Activated CD4-positive, alpha-beta T cell treated with anti-CD3 and anti-CD28 coated beads, Interleukin-2, amount 10 ng/mL, durations not matched to agents 24 days and 14 days (primary cell): ENCODE measurements at places on chromosomes 5 and 9. TPM values are rescaled to one million over a fixed set of nuclear protein-coding genes. Genes with fewer than 3 reads are reported as not detected.

GPSM1 gene
- total RNA-seq: 19.2 and 20.5 TPM in 2 replicates

- no peaks in the 10 kb centered on the region for H3K27me3 ChIP-seq
- no peak overlapping the region for H3K4me3 ChIP-seq
- no peak for DNase-seq
Observed at GRCh38 chr5:162196351-162196750, 128.8 kb downstream of the GABRG2 start.

DNA sequence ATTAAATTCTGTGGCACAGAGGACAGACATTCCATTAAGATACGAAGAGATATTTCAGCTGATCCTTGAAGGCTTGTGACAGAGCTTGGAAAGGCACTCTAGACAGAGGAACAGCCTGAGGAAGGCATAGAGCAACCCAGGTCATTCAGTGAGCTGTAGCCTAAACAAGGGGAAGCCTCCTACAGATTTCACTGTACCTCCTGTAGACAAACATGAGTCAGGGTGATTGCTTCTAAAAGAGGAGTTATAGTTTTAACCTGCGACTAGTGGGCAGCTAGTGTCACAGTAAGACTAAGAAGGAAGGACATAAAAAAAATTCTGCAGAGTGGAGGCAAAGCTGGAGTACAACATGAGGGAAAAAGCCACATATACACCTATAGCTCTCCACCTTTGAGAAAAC is 43.5 kb upstream of the ANKDD1B start:
- H3K27ac ChIP-seq: peak overlapping the region; percentile 98
- peaks cover 42% of the 10 kb centered on the region for H3K36me3 ChIP-seq
- H3K4me3 ChIP-seq: peak overlapping the region; percentile 84
- DNase-seq: peak; percentile 61
- H3K4me1 ChIP-seq: peaks cover 39% of the 10 kb centered on the region

GRCh38 chr9:16207161-16207560 is 654.3 kb downstream of the CCDC171 start:
- no peaks in the 10 kb centered on the region for H3K36me3 ChIP-seq
- no peaks in the 10 kb centered on the region for H3K27me3 ChIP-seq
- H3K4me3 ChIP-seq: peak overlapping the region; percentile 31
- H3K27ac ChIP-seq: no peak overlapping the region
- DNase-seq: peak; percentile 58
- peaks cover 4% of the 10 kb centered on the region for H3K4me1 ChIP-seq

DNA sequence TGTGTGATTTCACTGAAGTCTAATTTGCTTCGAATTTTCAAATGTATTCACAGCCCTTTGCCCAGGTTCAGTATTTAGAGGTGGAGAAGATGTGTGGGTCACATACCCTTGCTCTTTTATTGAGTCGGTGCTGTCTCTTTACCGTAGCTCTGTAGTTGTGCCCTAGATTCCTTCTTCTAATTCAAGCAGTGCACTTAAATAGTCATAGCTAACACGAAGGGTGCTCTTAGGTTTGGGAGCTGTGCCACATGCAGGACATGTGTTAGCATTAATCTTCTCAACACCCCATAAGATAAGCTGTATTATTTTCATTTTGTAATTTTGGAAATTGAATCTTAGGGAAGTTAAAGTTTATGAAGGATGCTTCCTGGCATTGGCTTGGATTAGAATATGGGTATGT is 293.3 kb downstream of the MAST4 start:
- DNase-seq: no peak
- peaks cover 17% of the 10 kb centered on the region for H3K4me1 ChIP-seq
- no peak overlapping the region for H3K4me3 ChIP-seq
- H3K27me3 ChIP-seq: peaks cover 13% of the 10 kb centered on the region
- H3K36me3 ChIP-seq: peaks cover 9% of the 10 kb centered on the region

DNA sequence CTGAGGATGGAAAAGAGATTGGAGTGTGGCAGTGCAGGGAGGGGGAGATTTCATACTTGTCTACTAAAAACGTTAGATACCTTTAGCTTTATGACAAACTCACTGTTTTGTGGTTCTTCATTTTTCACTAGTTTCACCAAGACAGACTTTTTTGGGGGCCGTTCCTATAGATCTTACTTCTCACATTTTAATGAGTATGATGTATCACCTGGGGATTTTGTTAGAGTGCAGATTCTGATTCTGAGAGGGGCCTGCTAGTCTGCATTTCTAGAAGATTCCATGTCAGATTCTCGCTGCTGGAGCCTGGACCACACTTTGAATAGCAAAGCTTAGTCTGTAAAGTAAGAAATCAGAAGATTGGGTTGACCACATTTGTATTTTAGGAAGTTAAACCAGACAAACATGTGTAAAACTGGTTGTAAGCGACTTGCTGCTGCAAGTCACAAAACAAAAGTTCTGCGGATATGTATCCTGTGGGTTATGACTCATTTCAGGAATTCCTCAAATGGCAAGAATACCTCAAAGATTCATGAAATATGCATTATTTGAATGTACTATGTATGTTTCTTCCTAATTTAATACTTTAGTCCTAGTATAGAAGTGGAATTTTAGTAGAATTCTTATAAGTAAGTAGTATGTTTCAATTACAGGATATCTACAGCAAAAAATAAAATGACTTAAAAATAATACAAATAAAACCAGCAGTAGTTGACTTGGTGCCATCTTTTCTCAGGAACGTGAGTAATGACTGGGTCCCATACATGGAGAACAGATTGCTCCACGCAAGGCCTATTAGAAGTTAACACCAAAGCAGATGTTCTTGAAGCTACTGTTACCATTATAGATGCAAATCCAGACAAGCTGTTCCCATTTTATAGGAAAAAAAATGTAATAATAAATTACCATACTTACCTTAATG is 27.8 kb downstream of the NFIL3 start:
- H3K27me3 ChIP-seq: peaks cover 2% of the 10 kb centered on the region
- H3K4me1 ChIP-seq: peaks cover 12% of the 10 kb centered on the region
- H3K27ac ChIP-seq: peak overlapping the region; percentile 86
- H3K36me3 ChIP-seq: no peaks in the 10 kb centered on the region

- no peaks in the 10 kb centered on the region for H3K27me3 ChIP-seq
- H3K4me3 ChIP-seq: peak overlapping the region; percentile 85
- H3K36me3 ChIP-seq: peaks cover 38% of the 10 kb centered on the region
- peak; percentile 68 for DNase-seq
- H3K4me1 ChIP-seq: peaks cover 33% of the 10 kb centered on the region
Observed at GRCh38 chr5:36152324-36153297, 700 bp downstream of the SKP2 start.
